Mesenchymal stem cell (in vitro differentiated cells and primary cell): ENCODE measurements at places on chromosomes 16 and 17.
A peak's percentile ranks its signal among the peaks of the same experiment; 100 is the strongest.

DNA sequence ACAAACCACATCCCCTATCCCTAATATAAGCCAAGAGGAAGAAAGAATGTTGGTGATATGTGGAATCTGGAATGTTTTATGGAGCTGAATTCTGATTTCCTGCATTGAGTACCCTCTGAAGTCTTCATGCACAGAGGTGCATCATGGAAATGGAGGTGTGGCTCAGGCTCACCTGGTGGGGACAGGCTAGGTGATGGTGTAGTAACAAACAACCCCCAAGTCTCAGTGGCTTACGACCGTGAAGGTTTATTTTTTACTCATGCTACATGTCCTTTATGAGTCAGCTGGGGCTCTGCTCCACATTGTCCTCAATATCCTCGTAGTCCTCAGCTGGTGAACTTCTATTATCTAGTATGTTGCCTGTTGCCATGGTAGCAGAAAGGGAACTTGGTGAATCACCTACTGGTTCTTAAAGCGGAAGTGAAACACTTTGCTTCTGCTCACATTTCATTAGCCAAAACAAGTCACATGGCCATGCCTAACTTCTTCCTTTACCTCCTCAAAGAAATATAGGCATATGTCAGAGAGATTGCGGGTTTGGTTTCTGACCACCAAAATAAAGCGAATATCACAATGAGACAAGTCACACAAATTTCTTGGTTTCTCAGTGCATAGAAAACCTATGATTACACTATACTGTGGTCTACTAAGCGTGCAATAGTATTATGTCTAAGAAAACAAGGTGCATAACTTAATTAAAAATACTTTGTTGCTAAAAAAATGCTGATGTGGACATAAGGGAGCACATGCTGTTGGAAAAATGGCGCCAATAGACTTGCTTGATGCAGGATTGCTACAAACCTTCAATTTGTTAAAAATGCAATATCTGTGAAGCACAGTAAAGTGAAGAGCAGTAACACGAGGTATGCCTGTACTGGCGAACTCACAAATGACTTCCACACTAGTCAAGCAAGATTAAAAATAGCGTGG is at the start of gene PMFBP1:
TSS of gene PMFBP1 (minus strand) at position 51 of the 930 bp plus-strand sequence. CDS start 947 bp downstream, outside the sequence.
- H3K36me3 ChIP-seq, result no peaks in the 10 kb centered on the region
- no peak within 1 kb of the TSS for H3K27ac ChIP-seq
- peak; percentile 94 for DNase-seq
- H3K4me1 ChIP-seq, result no peaks in the 10 kb centered on the region
- no peaks in the 10 kb centered on the region for H3K27me3 ChIP-seq
- H3K4me3 ChIP-seq, result no peak within 1 kb of the TSS

- no peak for DNase-seq
- peaks cover 8% of the 10 kb centered on the region for H3K36me3 ChIP-seq
- H3K4me3 ChIP-seq, result no peak overlapping the region
- H3K27me3 ChIP-seq, result no peaks in the 10 kb centered on the region
- H3K27ac ChIP-seq, result no peak overlapping the region
- peaks cover 30% of the 10 kb centered on the region for H3K4me1 ChIP-seq
Measured at GRCh38 chr17:66716236-66717026, 118.5 kb upstream of the CACNG5 start.

GRCh38 chr17:73139296-73139695 is 25.5 kb upstream of the SSTR2 start:
- no peak overlapping the region for H3K4me3 ChIP-seq
- H3K36me3 ChIP-seq, result no peaks in the 10 kb centered on the region
- H3K27me3 ChIP-seq, result no peaks in the 10 kb centered on the region
- no peak for DNase-seq

GRCh38 chr17:58806046-58806445 is 50.4 kb downstream of the PPM1E start:
- H3K4me1 ChIP-seq, result no peaks in the 10 kb centered on the region
- no peak overlapping the region for H3K4me3 ChIP-seq
- no peaks in the 10 kb centered on the region for H3K36me3 ChIP-seq
- H3K27ac ChIP-seq, result no peak overlapping the region
- H3K27me3 ChIP-seq, result no peaks in the 10 kb centered on the region
- DNase-seq, result no peak

- H3K4me3 ChIP-seq, result no peak overlapping the region
- peaks cover 73% of the 10 kb centered on the region for H3K36me3 ChIP-seq
- no peaks in the 10 kb centered on the region for H3K27me3 ChIP-seq
- H3K4me1 ChIP-seq, result peaks cover 21% of the 10 kb centered on the region
- H3K27ac ChIP-seq, result no peak overlapping the region
Measured at GRCh38 chr17:82092628-82092994, 5.4 kb downstream of the FASN start.

- no peak for DNase-seq
- no peak overlapping the region for H3K4me3 ChIP-seq
- no peaks in the 10 kb centered on the region for H3K27me3 ChIP-seq
- H3K27ac ChIP-seq, result no peak overlapping the region
- H3K36me3 ChIP-seq, result no peaks in the 10 kb centered on the region
Measured at GRCh38 chr17:71099003-71099714, 929.8 kb downstream of the KCNJ2 start.

- no peaks in the 10 kb centered on the region for H3K27me3 ChIP-seq
- H3K36me3 ChIP-seq, result no peaks in the 10 kb centered on the region
- no peak overlapping the region for H3K27ac ChIP-seq
- no peak overlapping the region for H3K4me3 ChIP-seq
- no peak for DNase-seq
Measured at GRCh38 chr17:39934324-39934723, 6.8 kb downstream of the LRRC3C start.

GRCh38 chr17:63774141-63774968 is at the start of gene DDX42:
Gene DDX42, plus strand, starts transcription at chr17:63774170. Its CDS starts 12,880 bp downstream, at chr17:63787050.
- H3K4me3 ChIP-seq, result peak within 1 kb of the TSS; percentile 98
- H3K4me1 ChIP-seq, result peaks cover 7% of the 10 kb centered on the region
- peak within 1 kb of the TSS; percentile 100 for H3K27ac ChIP-seq
- DNase-seq, result peak; percentile 81
- H3K27me3 ChIP-seq, result no peaks in the 10 kb centered on the region

DNA sequence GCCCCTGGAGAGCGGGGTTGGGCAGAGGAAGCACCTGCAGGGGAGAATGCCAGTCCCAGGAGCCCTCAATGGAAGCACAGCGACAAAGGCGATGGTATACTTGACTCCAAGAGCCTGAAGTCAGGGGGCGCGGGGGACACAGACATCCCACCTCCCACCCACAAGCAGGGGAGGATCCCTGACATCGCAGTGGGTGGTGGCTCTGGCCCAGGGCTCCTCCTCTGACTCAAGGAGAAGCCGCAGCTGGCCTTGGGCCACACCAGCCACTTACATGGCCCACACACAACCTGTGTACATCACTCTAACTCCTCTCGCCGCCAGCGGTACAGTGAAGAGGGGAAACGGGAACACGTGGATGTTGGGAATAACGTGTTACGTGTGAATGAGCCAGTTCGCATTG is 44.3 kb downstream of the FZD2 start:
- no peak overlapping the region for H3K4me3 ChIP-seq
- H3K4me1 ChIP-seq, result peaks cover 39% of the 10 kb centered on the region
- DNase-seq, result no peak

DNA sequence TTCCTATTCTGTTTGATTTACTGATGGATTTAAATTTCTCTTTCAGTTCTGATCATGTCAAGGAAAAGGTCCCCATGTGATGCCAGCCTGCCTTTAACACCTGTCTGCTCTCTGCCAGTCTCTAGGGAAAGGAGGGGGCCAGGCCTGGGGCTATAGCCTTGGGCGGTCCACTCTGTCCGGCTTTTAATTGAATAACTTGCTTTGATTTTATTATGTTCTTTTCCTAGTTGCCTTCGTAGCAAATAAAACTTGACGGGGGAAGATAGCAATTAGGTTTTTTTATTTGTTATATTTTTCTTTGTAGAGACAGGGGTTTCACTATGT is 47.6 kb downstream of the ABAT start:
- H3K27ac ChIP-seq, result no peak overlapping the region
- DNase-seq, result no peak
- peaks cover 23% of the 10 kb centered on the region for H3K27me3 ChIP-seq
- peaks cover 7% of the 10 kb centered on the region for H3K4me1 ChIP-seq

DNA sequence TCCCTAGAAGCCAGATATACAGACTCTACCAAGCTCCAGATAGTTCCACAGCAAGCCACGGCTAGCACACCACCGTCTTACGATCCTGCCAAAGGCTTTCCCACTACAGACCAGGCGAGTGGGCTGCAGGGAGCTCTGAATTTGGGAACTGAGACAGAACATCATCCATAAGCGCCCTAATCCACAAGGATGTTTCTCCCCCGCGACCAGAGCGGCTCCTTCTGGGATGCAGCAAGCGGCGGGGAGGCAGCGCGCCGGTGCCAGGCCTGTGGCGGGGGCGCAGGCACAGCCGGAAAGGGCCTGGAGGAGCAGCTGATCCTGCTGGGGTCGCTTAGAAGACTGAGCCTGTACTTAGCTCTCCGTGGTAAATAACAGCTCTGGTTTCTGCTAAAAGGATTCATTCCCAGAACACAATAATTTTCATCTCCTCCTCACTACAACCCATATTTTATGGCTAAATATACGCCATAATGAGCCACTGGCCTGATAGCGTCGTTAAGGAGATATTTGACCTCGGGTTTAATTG is 16.2 kb upstream of the FOXF1 start:
- DNase-seq, result peak; percentile 47
- no peaks in the 10 kb centered on the region for H3K36me3 ChIP-seq
- H3K27ac ChIP-seq, result no peak overlapping the region
- peaks cover 5% of the 10 kb centered on the region for H3K4me1 ChIP-seq
- H3K27me3 ChIP-seq, result peaks cover 96% of the 10 kb centered on the region

GRCh38 chr16:86215979-86216585 is 294.2 kb upstream of the FOXF1 start:
- peaks cover 80% of the 10 kb centered on the region for H3K27me3 ChIP-seq
- H3K27ac ChIP-seq, result no peak overlapping the region
- no peak for DNase-seq

- H3K4me1 ChIP-seq, result peaks cover 25% of the 10 kb centered on the region
- H3K4me3 ChIP-seq, result peak within 1 kb of the TSS; percentile 34
- peaks cover 4% of the 10 kb centered on the region for H3K36me3 ChIP-seq
- no peak for DNase-seq
- no peak within 1 kb of the TSS for H3K27ac ChIP-seq
- H3K27me3 ChIP-seq, result peaks cover 94% of the 10 kb centered on the region
Measured at GRCh38 chr17:46818316-46818928, at the start of gene WNT3. Gene WNT3, minus strand, starts transcription at chr17:46818692. Its CDS starts 95 bp downstream, at chr17:46818597.

GRCh38 chr17:41315814-41316445 is 420 bp upstream of the KRTAP17-1 start:
- H3K27ac ChIP-seq, result no peak overlapping the region
- no peak for DNase-seq
- H3K36me3 ChIP-seq, result no peaks in the 10 kb centered on the region
- no peaks in the 10 kb centered on the region for H3K4me1 ChIP-seq
- no peak overlapping the region for H3K4me3 ChIP-seq
- H3K27me3 ChIP-seq, result no peaks in the 10 kb centered on the region

- no peaks in the 10 kb centered on the region for H3K4me1 ChIP-seq
- H3K27ac ChIP-seq, result no peak overlapping the region
- no peaks in the 10 kb centered on the region for H3K36me3 ChIP-seq
- H3K4me3 ChIP-seq, result no peak overlapping the region
- no peak for DNase-seq
Measured at GRCh38 chr16:71520550-71520949, 5.7 kb upstream of the CHST4 start.

GRCh38 chr17:3167574-3167973 is 29.7 kb upstream of the OR1A2 start:
- no peak overlapping the region for H3K27ac ChIP-seq
- no peak overlapping the region for H3K4me3 ChIP-seq
- H3K27me3 ChIP-seq, result no peaks in the 10 kb centered on the region

DNA sequence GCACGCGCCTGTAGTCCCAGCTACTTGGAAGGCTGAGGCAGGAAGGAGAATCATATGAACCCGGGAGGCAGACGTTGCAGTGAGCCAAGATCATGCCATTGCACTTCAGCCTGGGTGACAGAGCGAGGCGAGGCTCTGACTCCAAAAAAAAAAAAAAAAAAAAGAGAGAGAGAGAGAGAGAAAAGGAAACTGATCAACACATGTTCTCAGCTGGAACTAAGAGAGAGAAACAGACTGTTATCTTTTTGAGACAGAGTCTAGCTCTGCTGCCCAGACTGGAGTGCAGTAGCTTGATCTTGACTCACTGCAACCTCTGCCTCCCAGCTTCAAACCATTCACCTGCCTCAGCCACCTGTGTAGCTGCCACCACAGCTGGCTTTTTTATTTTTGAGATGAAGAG is 60.4 kb downstream of the STH start:
- no peak for DNase-seq
- H3K27me3 ChIP-seq, result no peaks in the 10 kb centered on the region

- no peaks in the 10 kb centered on the region for H3K4me1 ChIP-seq
- no peaks in the 10 kb centered on the region for H3K27me3 ChIP-seq
- peak; percentile 1 for DNase-seq
- no peak overlapping the region for H3K27ac ChIP-seq
- H3K4me3 ChIP-seq, result no peak overlapping the region
- H3K36me3 ChIP-seq, result no peaks in the 10 kb centered on the region
Measured at GRCh38 chr17:12231355-12231682, 210.6 kb downstream of the MAP2K4 start.

DNA sequence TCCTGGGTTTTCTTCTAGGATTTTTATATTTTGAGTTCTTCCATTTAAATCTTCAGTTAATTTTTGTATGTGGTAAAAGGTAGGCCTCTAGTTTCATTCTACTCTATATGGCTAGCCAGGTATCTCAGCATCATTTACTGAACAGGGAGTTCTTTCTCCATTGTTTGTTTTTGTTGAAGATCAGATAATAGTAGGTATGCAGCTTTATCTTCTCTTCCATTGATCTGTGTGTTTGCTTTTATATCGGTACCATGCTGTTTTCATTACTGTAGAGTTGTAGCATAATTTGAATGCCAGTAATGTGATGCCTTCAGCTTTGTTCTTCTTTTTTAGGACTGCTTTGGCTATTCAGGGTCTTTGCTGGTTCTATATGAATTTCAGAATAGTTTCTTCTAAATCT is 77.3 kb downstream of the USP22 start:
- DNase-seq, result no peak
- H3K36me3 ChIP-seq, result peaks cover 32% of the 10 kb centered on the region
- peaks cover 2% of the 10 kb centered on the region for H3K27me3 ChIP-seq
- peaks cover 3% of the 10 kb centered on the region for H3K4me1 ChIP-seq
- no peak overlapping the region for H3K4me3 ChIP-seq

DNA sequence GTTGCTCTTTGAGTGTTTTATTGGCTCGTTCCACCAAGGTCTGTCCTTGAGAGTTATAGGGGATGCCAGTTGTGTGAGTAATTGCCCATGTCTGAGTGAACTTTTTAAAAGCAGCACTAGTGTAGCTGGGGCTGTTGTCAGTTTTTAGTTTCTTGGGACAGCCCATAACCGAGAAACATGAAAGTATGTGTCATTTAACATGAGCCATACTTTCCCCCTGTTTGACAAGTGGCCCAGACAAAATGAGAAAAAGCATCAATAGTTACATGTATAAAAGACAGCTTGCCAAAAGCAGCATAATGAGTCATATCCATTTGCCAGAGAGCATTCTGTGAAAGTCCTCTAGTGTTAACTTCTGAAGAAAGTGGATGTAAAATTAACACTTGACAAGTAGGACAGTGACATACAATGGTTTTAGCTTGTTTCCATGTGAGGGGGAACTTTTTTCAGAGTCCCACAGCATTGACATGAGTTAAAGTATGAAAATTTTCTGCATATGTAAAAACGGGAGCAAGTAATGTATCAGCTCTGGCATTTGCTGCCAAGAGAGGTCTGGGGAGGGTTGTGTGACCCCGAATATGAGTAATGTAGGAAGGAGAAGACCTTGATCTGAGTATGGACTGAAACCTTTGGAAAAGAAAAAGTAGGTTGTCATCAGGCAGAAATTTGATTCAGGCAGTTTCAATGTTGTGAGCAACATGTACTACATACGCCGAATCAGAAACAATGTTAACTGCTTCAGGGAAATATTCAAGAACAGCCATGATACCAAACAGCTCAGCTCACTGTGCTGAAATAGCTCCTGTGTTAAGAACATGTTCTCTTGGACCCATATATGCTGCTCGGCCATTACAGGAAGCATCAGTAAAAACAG is 56.8 kb upstream of the ARL4D start:
- peaks cover 2% of the 10 kb centered on the region for H3K4me1 ChIP-seq
- DNase-seq, result peak; percentile 68
- no peaks in the 10 kb centered on the region for H3K36me3 ChIP-seq
- no peaks in the 10 kb centered on the region for H3K27me3 ChIP-seq
- H3K4me3 ChIP-seq, result peak overlapping the region; percentile 54
